ENCODE measurements at places on chromosomes 16 and 17.

DNA sequence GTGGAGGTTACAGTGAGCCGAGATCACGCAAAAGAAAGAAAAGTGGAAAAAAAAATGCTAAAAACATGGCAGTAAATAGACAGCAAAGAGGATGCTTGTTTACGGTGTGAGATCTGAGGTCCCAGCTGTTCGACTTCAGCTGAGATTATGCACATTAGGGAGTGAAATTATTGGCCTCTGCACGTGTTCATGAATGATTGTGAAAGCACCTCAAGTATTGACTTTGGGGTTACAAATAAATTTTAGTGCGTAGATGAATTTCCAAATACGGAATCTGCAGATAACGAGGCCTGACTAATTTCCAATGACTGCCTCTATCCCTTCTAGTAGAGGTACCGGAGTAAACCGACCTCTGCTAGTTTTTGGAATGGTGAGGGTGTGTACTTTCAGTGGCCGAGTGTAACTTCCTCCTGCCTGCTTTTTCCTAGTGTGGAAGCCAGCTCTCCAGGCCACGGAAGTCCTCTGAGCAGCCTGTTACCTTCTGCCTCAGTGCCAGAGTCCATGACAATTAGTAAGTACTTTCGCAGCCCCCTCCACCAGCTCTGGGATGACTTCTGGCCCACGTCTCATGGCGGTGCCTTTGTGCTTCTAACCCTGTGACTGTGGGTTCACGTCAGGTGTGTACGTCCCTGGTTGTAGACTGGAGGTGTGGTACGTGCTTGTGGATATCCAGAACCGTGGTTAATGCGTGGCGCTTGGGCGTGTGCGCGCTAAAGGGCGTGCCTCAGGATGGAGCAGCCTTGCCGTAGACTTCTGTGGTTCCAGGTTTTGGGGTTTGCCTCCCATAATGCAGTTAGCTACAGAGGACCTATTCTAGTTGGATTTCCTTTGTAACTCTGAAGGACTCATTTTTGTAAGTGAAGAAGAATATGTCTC is 102.1 kb downstream of the SNX29 start:
- DNase-seq, result no peak

DNA sequence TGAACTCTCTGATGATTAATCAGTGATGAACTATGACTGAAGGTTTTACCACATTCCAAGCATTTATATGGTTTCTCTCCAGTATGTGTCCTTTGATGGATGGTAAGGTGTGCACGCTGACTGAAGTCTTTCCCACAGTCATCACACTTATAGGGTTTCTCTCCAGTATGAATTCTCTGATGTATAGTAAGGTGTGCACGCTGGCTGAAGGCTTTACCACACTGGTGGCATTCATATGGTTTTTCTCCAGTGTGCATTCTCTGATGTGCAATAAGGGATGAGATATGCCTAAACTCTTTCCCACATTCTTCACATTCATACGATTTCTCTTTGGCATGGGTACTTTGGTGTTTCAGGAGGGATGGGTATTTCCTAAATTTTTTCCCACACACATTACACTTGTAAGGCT is 16.4 kb downstream of the ZNF287 start:
- DNase-seq, result no peak

DNA sequence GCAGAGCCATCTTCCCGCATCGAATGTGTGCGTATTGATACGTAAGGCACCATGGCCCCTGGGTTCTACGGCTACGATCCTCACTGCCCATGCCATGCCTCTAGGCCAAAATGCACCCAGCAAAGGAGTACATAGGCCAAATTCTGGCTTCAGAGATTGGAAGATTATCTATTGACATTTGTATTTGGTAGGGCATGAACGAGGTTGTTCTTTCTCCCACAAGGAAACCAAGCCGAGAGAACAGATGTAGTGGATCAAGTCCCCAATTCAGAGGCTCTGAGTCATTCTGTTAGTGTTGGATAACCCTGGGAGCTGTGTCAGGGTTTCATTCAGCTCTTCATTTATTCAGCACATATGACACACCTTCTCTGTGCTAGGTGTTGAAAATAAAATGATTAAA is 36.5 kb downstream of the HOXB1 start:
- DNase-seq, result no peak

DNA sequence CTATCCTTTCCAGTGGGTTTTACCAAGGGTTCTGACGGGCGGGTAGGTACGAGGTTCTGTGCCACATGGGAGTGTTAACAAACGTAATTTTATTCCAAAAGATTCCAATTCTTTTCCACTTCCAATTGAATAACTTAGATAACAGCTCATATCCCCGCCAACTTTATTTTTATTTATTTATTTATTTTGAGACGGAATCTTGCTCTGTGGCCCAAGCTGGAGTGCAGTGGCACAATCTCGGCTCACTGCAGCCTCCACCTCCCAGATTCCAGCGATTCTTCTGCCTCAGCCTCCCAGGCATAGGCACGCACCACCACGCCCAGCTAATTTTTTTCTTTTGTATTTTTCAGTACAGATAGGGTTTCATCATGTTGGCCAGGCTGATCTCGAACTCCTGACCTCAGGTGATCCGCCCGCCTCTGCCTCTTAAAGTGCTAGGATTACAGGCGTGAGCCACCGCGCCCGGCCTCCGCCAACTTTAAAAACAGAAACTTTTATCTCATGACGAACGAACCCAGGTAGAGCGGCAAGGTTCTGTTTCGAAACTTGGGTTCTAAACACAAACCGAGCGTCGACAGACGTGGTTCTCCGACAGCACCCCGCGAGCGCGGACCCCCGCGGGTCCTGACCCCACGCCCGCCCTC is 613 bp downstream of the ECI1 start:
- DNase-seq, result peak; percentile 38

GRCh38 chr17:32443827-32444300 is 446 bp upstream of the PSMD11 start:
- DNase-seq, result no peak
